ENCODE measurements at places on chromosomes 12 and 14. TPM values are rescaled to one million over a fixed set of nuclear protein-coding genes. Genes with fewer than 3 reads are reported as not detected.

DNA sequence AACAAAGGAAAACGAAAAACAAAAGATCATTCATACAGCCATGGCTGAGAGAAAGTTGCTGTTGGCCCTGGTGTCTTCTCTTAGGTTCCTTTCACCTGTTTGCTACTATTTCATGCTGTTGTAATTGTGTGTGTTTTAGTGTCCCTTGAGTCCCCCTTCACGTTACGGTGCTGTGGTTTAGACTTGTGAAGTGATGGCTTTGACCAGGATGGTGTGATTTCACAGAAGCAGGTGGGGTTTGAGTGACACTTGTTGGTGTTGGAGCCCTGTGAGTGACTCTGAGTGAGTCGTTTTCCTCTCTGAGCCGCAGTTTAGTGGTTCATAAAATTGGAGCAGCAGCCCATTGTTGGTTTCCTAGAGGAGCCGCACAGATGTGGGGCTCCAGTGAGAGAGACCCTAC, 635.4 kb downstream of the VRK1 start:
- DNase-seq = no peak

DNA sequence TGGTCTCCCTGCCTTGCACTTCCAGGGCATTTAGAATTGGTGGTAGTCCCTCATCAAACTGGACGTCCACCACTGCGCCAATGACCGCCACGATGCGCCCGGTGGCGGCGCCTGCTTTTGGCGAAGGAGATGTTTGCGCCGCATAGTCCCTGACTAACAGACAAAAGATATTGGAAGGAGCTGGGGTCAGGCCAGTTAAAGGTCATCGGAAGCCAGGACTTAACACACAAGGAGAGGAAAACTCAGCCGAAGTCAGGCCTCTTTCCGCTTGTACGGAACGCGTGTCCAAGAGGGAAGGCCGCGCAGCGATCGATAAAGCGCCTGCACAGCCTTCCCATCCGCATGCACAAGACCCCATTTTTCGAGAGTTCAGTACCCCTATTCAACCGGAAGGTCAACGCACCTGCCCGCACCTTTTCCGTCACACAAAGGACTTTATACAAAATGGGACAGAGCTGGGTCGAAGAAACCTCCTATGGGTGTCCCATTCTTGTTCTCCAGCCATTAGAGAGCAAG, 525 bp downstream of the ATP5F1B start:
- DNase-seq = peak; percentile 30

The OR6C2 gene
- polyA plus RNA-seq = not detected

DNA sequence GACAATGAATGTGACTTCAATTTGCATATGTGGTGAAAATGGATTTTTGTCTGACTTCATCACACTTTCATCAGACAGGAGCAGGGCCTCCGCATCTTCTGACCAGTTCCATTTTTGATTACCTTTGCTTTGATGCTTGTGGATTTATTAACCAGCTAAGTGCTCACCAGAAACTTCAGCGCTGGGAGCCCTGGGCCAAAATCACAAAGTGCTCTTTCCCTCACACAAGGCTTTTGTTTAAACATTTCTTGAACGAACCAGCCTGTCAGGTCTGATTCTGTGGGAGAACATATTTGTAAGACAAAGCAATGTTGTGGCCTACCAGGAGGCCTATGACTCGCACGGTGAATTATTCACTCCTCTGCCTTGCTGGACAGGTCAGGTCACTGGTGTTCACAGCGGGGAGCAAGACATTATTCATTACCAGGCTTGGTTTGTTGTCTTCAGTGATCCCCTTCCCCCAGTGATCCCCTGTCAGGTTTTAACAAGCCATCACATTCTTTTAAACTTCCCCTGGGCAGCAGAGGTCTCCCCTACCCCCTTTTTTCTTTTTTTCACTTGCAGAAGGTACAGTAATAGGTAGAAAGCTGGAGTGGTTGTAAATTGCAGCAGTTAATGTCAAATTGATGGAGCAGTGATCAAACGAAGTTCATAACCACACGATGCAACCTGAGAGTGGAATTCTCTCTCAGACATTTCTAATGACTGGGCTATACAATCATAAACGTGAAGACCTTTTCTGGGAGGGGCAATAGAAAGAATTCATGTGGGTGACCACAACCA, 167.5 kb upstream of the PRICKLE1 start:
- no peak for DNase-seq

DNA sequence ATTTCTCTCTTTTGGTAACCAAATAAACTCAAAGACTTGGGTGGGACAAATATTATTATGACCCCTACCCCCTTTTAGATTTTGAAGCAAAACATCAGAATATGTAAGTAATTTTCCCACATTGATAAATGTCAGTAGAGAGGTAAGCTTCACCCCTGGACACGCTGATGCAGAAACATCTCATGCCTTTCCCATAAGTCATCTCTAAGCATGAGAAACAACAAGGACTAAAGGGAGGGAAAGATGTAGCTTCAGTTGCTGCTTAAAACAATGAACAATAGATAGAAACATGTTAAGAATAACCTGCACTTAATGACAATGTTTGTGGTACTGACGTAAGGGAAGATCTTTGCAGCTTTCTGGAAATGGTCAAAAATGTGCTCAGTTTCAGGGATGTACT, 56.3 kb upstream of the SLC8A3 start:
- no peak for DNase-seq

The GPX2 gene
- polyA plus RNA-seq = 0.45 TPM

DNA sequence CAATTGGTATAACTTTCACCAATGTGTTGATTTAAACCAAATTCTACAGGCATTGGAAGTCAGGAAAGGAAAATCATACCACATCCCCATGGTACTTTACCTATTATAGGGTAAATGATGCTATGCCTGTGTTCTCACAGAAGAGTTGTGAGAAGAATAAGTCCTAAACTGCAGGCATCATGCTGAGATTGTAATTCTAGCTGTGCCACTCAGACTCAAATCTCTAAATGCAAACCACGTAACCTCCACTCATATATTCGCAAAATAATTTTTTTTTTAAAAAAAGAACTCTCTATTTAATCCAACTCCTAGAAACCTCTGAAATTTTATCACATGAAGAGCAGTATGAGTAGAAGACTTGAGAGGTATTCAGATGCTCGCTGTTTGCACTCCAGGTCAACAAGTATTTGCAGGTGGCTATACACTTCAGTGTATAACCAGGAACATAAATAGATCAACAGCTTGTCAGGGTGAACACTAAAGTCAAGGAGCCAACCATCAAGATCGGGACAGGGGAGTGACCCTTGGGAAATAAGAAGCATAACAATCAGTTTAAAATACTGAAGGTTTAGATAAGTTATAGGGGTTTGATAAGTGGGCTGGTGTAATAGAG, 110.1 kb downstream of the SLC25A21 start:
- DNase-seq = no peak

- DNase-seq = peak; percentile 61
Measured at GRCh38 chr12:92928421-92928961, 604 bp downstream of the EEA1 start.

The TBX5 gene
- 0.61 TPM for polyA plus RNA-seq

DNA sequence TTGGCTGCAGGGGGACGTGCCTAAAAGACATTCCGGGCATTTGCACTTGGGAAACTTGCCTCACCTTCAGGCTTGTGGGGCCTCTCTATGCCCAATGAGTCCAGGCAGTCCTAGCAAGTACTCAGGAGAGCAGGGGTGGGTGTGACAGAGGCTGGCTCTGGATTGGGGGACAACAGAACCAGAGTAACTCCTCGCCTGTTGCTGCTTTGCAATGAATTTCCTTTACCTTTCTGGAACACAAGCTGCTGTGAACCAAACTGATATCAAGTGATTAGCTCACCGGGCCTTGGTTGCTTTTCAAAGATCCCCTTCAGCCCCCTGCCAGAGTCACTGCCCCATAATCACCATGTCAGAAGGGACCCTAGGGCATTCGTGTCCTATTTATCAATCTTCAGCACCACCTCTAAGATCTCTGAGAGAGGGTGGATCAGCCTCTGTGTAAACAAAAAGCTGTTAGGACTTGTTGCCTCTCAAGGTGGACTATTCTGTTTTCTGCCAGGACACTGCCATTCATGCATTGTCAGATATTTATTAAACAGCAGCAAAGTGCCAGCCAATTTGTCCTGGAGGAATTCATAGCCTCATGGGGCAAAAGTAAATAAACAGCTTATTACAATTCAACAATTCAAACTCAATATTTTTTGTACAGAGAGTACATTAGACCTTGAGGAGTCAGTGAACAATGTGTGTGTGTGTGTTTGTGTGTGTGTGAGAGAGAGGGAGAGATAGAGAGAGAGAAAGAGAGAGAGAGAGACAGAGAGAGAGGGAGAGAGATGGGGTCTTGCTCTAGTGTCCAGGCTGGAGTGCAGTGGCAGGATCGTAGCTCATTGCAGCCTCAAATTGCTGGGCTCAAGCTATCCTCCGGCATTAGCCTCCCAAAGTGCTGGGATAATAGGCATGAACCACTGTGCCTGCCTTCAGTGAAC, 11.3 kb downstream of the NFATC4 start:
- DNase-seq = no peak

DNA sequence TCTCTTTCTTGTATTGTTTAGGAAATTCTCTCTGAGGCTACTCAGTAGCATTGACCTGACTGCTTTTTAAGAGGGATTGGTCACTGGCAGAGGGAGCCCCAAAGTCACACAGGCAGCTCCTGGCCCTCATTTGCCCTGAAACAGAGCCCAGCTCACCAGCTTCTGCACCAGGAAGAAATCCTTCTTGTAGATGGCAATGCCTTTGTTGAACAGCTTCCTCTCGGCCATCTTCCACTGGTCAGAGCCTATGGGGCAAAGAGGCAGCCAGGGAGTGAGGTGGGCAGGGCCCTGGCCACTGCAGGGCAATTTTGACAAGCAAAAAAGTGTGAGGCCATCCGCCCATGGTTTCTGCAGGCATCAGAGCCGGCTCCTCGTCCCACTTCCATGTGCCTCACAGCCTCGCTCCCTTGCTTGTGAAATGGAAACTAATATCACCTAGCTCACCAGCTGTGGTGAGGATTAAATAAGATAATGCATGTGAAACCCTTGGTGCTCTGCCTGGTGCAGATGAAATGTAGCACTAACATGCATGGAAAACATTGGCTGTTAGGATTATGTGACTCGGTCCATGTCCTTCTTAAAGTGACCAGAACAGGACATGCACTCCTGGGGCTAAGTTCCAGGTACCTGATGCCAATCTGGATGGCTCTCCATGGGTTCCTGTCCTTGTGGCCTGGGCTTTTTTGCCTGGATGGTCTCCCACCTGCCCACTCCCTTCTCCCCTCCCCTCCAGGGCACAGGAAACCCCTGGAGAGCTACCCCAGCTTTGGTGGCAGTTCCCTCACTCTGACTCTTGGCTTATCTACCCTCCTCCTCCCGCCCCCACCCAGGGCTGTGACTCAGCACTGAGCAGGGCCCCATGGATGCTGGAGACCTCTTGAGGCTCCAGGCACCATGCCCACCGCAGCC, 11.2 kb upstream of the PNMA1 start:
- no peak for DNase-seq

DNA sequence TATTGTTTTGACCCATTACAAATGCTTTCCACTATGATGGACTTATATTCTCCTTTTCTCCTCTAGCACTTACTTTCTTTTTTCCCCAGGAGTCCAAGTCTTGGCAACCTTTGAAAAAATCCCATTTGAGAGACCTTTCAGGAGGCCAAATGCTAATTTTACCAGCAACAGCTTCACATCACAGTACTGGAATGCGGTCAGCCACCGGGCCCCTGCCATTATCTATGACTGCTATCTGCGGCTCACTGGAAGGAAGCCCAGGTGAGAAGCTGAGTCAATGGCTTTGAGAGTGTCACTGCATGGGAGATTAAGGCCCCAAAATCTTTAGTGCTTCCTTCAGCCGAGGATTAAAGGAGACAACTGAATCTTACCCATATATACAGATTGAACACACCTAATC, 64.2 kb downstream of the ERGIC2 start:
- peak; percentile 52 for DNase-seq

The TPPP2 gene
- not detected for polyA plus RNA-seq
